ENCODE measurements at places on chromosomes 2 and 18. TPM values are rescaled to one million over a fixed set of nuclear protein-coding genes. Genes with fewer than 3 reads are reported as not detected.

GRCh38 chr2:134900151-134900550, 18.5 kb upstream of the CCNT2 start:
- no peak overlapping the region for H3K27ac ChIP-seq
- H3K27me3 ChIP-seq, result no peaks in the 10 kb centered on the region
- H3K4me3 ChIP-seq, result no peak overlapping the region
- no peaks in the 10 kb centered on the region for H3K36me3 ChIP-seq
- peak; percentile 65 for DNase-seq
- no peaks in the 10 kb centered on the region for H3K4me1 ChIP-seq

CCDC74A gene
- 5.9 TPM for total RNA-seq

LRP1B gene
- under 0.01 TPM for total RNA-seq

GRCh38 chr2:174383796-174384195, 11.7 kb upstream of the SCRN3 start:
- H3K4me1 ChIP-seq, result no peaks in the 10 kb centered on the region
- H3K36me3 ChIP-seq, result no peaks in the 10 kb centered on the region
- no peak overlapping the region for H3K4me3 ChIP-seq
- no peak for DNase-seq
- H3K27me3 ChIP-seq, result no peaks in the 10 kb centered on the region
- no peak overlapping the region for H3K27ac ChIP-seq

DNA sequence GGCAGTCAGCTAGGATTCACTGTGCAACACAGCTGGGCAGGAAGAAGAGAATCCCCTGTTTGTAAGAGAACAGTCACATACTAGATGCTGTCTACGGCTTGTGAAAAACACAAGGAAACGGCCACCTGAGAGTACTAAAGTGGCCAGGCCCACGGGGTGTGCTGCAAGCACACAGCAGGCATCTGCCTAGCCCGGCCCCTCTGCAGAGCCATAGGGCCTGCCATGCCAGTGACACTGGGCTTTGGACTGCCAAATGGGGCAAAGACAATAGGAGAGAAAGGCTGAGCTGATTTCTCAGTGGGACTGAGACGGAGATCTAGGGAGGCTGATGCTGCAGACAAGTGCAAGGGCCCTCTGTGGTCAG, 10.3 kb downstream of the TUBB6 start:
- no peak for DNase-seq
- peaks cover 12% of the 10 kb centered on the region for H3K4me1 ChIP-seq
- peaks cover 18% of the 10 kb centered on the region for H3K36me3 ChIP-seq
- no peaks in the 10 kb centered on the region for H3K27me3 ChIP-seq
- no peak overlapping the region for H3K4me3 ChIP-seq

DNA sequence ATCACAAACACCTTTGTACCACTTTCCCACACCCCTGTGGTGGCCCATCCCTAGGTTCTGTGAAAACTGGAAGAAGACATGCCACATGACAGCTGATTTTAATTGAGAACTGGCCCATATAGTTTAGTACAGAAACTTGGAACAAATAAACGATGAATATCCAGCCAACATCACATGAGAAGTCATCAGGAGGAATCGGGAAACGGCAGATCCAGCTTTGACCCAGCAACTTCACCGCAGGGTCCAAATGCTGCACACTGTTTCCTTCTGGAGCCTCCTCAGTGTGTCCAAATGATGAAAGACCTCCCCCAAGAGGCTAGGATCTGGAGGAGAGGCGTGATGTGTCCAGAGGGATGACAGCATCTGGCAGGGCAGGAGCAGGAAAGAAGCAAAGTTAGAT, 75.5 kb downstream of the COPS8 start:
- H3K36me3 ChIP-seq, result no peaks in the 10 kb centered on the region
- no peak overlapping the region for H3K4me3 ChIP-seq
- H3K4me1 ChIP-seq, result peaks cover 18% of the 10 kb centered on the region
- H3K27ac ChIP-seq, result no peak overlapping the region

GRCh38 chr18:3184275-3184963, 35.3 kb downstream of the MYOM1 start:
- no peak overlapping the region for H3K27ac ChIP-seq
- H3K36me3 ChIP-seq, result no peaks in the 10 kb centered on the region
- H3K4me1 ChIP-seq, result no peaks in the 10 kb centered on the region

- no peaks in the 10 kb centered on the region for H3K27me3 ChIP-seq
- peaks cover 17% of the 10 kb centered on the region for H3K36me3 ChIP-seq
- DNase-seq, result no peak
- peaks cover 21% of the 10 kb centered on the region for H3K4me1 ChIP-seq
These were observed 65.2 kb downstream of the TMEM247 start for GRCh38 chr2:46544581-46544980.

DNA sequence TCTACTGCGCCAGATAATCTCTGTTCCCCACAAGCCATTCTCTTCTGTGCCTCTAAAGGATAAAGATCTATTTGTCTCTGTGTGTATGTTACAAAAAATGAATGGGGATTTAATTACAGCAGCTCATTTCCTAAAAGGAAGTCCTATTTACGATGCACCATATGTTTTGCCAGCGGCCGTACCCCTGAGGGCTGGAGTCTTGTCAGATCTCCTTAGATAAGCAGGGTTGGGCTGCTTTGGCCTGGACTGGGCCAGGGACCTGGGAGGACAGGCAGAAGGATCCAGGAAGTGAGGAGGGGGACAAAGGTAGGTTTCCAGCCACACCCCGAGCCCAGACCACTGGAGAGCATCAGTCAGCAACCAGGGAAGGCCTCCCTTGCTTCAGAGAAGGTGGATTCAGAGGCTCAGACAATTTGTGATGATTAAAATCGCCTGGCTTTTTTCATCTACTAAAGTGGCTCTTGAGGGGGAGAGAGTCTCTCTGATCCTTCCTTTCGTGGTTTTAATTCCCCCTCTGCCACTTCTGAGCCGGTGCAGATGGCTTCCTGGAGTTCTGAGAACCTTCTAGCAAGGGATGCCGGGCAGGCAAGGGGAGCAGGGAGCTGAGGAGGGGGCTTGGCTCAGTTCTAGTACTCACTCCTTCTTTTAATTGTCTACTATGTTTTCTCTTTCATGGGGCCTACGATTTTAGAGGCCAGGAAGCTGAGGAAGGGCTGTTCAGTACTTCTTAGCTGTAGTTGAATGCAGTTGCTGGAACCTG, 42.1 kb downstream of the MYCN start:
- H3K27ac ChIP-seq, result no peak overlapping the region
- H3K4me1 ChIP-seq, result no peaks in the 10 kb centered on the region
- DNase-seq, result no peak

DNA sequence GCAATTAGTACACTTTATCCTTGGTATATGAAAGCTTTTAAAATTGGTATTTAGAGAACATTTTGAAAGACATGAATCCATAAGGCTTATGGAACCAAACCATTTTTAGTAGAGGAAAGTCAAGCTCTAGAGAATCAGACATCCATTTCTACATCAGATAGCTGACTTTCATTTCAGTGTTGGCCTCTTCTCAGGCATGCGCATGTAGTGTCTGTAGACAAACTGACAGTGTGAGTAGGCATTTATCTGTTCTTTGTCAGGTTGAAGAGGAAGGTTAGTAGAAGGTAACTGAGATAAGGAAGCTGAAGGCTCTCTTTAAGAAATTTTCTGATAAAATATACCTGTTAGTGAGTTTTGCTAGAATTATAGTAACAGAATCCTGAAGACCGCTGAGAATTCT, 221.9 kb upstream of the SIX3 start:
- no peak overlapping the region for H3K4me3 ChIP-seq
- no peaks in the 10 kb centered on the region for H3K27me3 ChIP-seq
- H3K4me1 ChIP-seq, result no peaks in the 10 kb centered on the region
- H3K36me3 ChIP-seq, result no peaks in the 10 kb centered on the region

- no peaks in the 10 kb centered on the region for H3K27me3 ChIP-seq
- H3K27ac ChIP-seq, result no peak overlapping the region
- peak; percentile 44 for DNase-seq
- no peak overlapping the region for H3K4me3 ChIP-seq
- H3K36me3 ChIP-seq, result no peaks in the 10 kb centered on the region
- peaks cover 6% of the 10 kb centered on the region for H3K4me1 ChIP-seq
These were observed 56.1 kb downstream of the SF3B1 start for GRCh38 chr2:197378494-197379307.

B3GNT2 gene
- 15.4 TPM for total RNA-seq

DNA sequence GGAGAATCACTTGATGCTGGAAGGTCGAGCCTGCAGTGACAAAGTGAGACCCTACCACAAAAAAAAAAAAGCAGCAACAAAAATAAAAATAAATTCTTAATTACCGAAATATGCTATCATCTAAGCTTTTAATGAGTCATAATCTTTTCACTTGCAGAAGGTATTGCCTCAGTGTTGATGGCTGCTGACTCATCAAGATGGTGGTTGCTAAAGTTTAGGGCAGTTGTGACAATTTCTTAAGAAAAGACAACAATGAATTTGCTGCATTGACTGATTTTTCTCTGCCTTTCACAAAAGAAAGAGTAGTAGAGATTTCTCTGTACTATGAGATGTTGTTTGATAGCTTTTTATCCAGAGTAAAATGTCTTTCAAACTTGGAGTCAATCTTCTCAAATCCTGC, 1809.0 kb downstream of the SUCLG1 start:
- H3K36me3 ChIP-seq, result no peaks in the 10 kb centered on the region
- H3K4me1 ChIP-seq, result no peaks in the 10 kb centered on the region
- DNase-seq, result no peak
- H3K27me3 ChIP-seq, result no peaks in the 10 kb centered on the region
- no peak overlapping the region for H3K27ac ChIP-seq
